ENCODE measurements at places on chromosomes 13 and 19. TPM values are rescaled to one million over a fixed set of nuclear protein-coding genes. Genes with fewer than 3 reads are reported as not detected.

CPT1C gene
- total RNA-seq = 0.05 TPM

PSPN gene
- 1.3 TPM for total RNA-seq

UPK1A gene
- not detected for total RNA-seq

ZNF536 gene
- 0.79 TPM for total RNA-seq
